Activated T-cell treated with anti-CD3 and anti-CD28 coated beads for 1 hour (primary cell): ENCODE measurements at places on chromosomes 11 and 22.

GRCh38 chr11:15347969-15348734 lies 233.4 kb downstream of the INSC start:
- DNase-seq: no peak

DNA sequence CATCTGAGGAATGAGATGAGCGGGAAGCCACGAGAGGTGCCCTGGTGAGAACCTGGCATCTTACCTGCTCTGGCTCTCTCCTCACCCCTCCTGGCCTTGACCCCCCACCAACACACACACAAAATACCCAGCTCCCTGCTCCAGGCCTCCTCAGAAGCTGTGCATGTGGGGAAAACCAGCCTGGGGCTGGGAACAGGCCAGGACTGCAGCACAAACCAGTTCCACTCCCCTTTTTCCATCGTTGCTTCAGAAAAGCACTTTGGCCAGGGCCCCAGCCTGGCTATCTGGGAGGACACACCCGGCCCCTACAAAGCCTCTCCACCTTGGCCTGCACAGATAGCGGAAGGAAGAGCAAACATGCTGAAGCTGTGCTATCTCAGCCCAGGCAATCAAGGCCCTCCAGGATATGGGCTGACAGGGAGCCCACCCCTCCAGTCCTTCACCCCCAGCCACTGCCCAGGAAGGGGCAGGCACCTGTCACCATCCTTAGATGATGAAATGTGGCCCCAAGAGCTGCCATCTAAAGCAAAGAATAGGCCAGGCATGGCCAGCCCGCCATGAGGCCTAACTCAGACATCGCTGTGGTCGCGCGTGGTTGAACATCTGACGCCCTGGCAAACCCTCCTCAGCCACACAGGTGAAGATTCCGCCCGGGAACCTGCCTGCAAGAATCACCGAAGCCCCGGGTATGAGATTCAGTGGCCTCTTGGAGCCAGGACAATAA lies 35.4 kb downstream of the PISD start:
- no peak for DNase-seq

DNA sequence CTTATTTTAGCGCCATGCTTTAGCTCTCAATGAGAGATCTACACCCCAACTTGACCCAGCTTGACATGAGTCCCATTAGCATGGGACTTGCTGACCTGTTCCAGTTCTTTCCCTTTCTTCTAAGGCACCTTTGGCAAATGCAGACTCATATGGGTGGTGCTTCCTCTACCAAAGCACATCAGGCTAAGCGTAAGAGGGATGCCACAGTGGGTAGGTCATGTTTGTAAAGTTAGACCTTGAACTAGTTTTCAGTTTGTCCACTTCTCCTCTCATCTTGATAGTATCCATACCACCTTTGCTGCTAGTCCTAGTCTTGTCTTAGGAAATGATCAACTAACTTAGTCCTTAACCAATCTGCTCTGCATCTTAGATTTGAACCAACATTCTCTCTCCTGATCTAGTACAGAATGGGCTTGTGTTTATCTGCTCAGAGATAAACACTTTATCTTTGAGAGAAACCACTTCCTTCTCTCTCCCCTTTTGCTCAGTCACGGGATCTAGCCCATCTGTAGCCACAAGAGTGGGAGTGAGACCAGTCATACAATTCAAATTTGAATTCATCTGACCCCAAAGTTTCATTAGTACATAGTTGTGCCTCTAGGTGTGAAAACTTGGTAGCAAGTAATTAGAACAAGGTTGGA lies 72.1 kb upstream of the CD44 start:
- DNase-seq: no peak

DNA sequence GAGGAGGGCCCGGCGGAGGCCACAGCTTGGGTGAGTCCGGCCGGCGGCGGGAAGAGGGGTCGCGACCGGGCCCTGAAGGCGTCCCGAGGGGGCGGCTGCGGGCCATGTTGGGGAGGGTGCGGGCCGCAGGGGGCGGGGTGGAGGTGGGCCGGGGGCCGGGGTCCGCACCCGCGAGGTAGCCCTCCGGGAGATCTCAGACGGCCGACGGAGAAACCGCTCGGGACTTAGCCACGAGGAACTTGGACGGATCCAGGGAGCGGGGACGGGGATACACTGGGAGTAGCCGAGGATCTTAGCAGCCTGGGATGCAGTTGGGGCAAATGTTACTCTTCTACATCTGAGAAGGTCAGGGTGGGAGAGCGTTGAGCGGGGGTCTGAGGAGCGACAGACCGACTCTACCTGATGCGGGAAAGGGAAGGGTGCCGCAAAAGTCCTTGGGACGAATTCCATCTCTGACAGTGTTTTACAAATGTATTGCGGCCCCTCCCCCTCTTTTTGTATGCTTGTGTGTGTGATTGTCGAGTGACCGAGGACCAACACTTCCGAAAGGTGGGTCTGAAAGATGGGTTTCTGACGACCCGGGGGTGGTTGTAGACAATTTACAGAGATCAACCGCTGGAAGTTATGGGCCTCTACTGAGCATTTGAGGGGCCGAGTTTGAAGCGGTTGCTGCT lies 658 bp downstream of the STIP1 start:
- no peak for DNase-seq

GRCh38 chr11:9187616-9188015 lies 77.5 kb downstream of the DENND5A start:
- no peak for DNase-seq

GRCh38 chr11:64810891-64811272 lies 531 bp upstream of the MEN1 start:
- DNase-seq: peak; percentile 22

- DNase-seq: no peak
These were observed 48.4 kb upstream of the HSD17B12 start for GRCh38 chr11:43632181-43632580.

- no peak for DNase-seq
These were observed 7.2 kb downstream of the MS4A15 start for GRCh38 chr11:60763692-60764369.

DNA sequence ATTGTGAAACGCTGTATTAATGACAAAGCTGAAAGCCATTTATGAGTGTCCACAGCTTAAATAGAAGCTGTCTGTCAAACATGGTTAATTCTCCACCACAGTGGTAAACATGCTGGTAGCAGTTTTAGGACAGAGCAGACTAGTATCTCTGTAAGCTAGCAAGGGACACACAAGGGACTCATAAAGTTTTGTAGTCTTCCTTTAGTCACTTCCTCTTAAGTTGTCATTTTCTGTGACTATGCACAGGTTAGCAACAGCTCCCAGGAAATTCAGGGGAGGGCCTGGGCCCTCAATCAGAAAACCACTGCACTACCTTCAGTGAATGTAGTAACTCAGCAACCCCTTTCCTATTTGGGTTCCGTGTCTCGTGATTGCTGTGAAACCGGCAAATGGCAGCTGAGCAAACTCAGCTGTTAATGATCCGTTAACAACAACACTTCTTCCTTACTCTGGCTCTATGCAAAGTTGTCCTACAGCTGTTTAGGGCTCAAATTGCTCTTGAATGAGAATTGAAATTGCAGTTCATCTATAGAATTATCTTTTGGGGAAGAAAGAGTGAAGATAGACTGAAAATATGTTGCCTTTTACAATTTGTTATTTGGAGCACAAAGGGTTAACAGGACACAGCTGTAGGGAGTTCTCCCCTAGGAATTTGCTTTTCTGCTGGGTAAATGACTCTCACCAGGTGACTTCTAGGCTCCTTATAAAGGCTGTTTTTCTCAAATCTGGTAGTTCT lies at the start of gene MMP26:
Gene MMP26 (plus strand): TSS at position 731 of the 736 bp plus-strand sequence.
- no peak for DNase-seq

- no peak for DNase-seq
These were observed 26.0 kb upstream of the TCF20 start for GRCh38 chr22:42296381-42296853.

GRCh38 chr11:2778630-2779498 lies 79.1 kb upstream of the KCNQ1OT1 start:
- DNase-seq: no peak

DNA sequence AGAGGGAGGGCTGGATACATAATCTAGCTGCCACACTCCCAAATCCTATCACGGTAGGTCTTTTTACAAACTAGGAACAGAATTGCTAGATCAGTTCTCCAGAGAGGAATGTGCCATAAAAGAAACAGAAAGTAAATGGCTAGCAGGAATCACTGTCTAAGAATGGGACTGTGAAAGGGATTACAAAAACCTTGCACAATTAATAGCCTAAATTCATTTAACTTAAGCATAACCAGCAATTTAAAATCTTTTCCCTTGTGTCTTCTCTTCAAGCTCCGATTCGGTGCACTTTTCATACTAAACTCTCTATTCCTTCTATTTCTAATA lies 35.2 kb downstream of the APOL5 start:
- DNase-seq: no peak

- no peak for DNase-seq
These were observed 889.4 kb downstream of the KCNA4 start for GRCh38 chr11:29127461-29127860.

DNA sequence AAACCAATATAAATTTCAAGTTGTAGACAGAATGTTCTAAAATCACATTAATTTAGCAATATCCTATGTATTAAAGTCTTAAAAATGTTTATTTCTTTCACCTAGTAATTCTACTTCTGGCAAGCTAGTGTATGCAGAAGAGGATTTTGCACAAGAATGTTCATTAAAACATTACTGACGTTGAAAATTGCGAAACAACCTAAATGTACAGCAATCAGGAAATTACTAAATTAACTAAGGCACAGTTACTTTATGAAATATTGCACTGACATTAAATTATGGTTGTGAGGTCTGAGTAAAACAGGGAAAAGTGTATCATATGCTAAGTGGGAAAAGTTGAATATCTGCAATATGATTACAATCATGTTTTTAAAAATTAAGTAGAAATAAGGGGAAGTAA lies 4.1 kb downstream of the SLC36A4 start:
- DNase-seq: no peak

- DNase-seq: no peak
These were observed 253.7 kb downstream of the AASDHPPT start for GRCh38 chr11:106331176-106331575.

GRCh38 chr22:48895831-48896765 lies 931.6 kb downstream of the BRD1 start:
- DNase-seq: no peak

DNA sequence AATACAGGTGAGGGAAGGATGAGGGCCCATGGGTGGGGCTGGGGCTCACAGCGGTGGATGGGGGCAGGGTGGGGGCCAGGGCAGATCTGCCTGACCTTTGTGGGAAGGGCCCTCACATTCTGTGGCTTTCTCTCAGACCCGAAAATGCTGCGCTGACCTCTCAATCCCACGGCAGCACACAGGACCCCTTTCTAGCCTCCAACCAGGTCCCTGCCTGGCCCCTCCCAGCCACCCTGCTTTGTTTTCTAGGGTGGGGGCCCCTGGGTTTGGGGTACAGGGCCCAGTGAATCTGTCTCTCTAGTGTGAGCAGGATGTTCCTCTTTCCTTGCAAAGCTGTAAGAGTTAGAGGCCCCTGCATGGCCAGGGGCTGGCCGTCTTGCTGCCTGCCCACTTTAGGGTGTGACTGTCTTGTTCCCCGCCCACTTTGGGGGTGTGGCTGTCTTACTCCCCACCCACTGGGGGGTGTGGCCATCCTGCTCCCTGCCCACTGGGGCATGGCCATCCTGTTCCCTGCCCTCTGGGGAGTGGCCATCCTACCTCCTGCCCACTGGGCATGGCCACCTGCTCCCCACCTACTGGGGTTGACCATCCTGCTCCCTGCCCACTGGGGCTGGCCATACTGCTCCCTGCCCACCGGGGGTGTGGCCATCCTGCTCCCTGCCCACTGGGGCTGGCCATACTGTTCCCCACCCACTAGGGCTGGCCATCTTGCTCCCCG lies 11.5 kb downstream of the PARVG start:
- peak; percentile 24 for DNase-seq

DNA sequence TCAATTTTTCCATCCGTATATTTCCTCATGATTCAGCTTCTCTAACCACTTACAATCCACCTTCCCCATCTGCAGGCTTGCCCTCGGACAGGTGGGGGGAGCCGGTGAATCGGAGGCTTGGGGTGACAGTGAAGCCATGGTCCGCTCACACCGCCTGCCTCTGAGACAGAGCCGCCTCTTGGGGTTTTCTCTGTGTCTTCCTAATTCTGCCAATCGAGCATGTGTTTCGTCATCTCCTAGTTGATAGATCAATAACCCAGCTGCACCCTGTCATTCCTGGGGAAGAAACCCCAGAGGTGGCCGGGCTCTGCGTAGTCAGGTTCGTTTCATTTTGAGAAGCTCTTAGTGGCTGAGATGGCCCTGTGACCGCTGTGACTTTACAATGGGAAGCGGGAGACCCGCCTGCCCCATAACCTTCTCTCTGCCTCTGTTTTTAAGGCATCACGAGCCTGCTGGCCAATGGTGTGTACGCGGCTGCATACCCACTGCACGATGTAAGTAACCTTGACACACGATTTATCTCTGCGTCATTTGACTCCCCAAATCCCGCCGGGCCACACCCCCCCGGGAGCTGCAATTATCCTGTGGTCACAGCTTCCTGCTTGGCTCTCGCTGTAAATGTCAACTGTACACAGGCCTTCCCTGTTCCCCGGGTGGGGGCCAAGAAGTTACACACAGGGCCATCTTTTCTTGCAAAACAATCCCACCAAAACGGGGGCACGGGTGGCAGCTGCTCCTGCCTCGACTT lies 33.3 kb downstream of the ANO1 start:
- no peak for DNase-seq

DNA sequence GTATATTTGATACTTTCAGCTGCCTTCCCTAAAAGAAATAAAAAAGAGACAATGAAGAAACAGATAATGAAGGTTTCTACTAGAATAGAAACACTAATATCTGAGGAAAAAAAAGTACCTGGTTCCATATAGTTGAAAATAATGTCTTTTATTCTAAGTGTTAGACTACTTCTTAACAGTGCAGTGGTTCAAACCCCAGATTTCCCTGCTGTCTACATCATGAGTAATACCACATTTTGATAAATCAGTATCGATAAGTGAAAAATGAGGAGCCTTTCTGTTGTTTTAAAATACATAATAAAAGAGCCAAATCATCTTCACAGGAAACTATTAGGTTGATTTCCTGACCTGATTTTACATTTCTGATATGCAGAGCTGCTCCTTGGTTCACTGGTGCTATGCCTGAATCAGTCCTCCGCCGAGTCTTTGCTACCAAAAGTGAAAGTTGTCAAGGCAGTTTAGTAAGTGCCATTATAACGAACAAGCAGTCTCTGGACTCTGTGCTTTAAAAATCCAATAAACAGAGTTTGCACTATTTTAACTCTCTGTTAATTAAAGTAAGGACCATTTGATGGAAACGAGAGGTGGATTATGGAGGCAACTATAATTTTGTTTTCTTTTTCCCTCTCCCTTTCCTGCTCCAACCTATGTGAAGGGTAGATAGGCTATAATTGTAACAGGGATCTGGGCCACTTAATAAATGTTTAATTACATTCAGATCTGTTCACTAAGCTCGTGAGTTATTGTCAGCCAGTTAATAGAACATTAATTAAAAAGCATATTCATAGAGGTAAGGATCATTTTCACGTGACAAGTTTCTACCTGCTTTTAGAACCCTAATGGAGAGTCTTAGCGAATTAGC lies 724.5 kb upstream of the RAG2 start:
- no peak for DNase-seq

DNA sequence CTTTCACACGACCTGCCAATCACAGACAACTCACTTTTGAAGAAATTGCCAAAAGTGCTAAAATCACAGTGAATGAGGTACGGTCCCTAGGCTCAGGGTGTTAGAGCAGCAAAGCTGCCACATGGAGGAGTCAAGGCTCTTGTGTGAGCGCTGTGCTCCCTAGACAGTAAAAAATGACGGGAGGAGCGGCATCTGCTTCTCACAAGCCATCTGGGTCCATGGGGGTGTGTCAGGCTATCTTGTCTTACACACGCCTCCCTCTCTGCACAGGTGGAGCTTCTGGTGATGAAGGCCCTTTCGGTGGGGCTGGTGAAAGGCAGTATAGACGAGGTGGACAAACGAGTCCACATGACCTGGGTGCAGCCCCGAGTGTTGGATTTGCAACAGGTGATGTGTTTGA lies 14.8 kb downstream of the PSMD13 start:
- no peak for DNase-seq
